ENCODE measurements at places on chromosomes 2 and 18.

DNA sequence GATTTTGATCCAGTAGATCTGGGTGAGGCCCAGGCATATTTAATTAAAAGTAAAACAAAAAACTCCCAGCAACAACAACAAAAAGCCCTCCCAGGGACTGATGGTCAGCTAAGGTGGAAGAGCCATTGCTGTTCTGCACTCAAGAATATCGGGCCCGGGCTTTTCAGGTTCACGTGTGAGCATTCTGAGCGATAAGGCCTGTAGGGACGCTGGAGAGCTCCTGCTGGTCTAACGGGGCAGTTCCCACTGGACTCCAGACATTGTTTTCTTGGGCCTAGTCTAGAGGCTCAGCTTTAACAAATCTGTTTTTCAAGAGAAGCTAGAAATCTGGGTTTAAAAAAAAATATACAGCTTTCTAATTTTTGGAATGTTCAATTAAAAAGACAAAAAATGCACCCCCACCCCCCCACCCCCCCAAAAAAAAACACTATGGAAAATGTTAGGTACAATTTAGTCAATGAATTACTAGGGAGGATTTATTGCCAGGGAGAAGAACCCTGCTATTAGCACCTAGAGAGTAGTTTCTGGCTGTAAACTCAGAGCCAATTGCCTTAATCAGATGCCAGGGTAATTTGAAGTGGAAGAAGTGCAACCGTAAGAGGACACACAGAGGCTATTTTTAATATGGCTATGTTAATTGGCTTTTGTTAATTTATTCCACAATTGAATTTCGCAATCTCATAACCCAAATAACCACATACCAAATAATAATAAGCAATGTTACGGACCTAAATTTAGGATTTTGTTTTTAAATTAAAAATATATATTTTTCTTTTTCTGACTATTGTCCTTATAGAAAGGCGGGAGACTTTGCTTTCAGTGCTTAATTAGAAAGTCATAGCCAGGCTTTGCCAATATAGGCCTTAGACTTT lies 78.9 kb downstream of the MAP4K4 start:
- DNase-seq, result peak; percentile 28

DNA sequence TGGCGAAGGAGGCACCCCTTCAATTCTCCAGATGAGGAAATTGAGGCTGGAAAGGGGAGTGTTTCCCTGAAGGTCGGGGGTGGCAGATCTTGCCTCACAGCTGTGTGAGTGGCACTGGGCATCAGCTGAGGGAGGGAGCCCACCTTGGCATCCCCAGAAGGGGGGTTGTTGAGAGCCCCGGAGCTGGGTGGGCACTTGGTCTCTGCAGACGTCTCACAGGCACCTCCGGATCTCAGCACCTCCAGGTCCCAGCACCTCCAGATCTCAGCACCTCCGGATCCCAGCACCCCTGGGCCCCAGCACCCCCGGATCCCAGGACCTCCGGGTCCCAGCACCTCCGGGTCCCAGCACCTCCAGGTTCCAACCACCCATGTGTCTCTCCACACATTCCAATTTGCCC lies 137.9 kb downstream of the NFATC1 start:
- DNase-seq, result no peak

DNA sequence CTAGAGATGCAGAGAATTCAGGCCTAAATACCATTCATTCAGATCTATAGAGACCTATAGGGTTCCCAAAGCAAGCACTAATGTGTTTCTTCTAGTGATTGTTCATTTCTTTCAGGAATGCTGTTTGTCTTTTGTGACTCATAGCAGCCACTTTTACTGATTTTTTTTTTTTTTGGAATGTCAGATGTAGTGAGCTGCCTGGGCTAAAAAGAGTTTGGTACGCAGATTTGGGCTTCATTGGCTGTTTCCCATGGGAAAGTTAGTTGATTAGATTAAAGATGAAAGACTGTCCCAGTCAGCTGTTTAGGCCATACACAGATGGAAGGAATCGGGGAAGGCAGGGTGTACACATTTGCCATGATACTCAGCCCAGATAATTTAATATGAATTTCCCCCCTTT lies 87.6 kb downstream of the CDC42EP3 start:
- no peak for DNase-seq

DNA sequence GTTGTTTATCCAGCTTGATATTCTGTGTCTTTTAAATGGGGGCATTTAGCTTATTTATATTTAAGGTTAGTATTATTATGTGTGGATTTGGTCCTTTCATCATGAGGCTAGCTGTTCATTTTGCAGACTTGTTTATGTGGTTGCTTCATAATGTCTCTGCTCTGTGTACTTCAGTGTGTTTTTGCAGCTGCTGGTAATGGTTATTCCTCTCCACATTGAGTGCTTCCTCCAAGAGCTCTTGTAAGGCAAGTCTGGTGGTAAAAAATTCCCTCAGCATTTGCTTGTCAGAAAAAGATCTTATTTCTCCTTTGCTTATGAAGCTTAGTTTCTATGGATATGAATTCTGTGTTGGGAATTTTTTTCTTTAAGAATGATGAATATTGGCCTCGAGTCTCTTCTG lies 47.8 kb upstream of the NT5C1B start:
- DNase-seq, result no peak

- no peak for DNase-seq
Observed at GRCh38 chr2:150459281-150459680, 28.2 kb downstream of the RND3 start.

DNA sequence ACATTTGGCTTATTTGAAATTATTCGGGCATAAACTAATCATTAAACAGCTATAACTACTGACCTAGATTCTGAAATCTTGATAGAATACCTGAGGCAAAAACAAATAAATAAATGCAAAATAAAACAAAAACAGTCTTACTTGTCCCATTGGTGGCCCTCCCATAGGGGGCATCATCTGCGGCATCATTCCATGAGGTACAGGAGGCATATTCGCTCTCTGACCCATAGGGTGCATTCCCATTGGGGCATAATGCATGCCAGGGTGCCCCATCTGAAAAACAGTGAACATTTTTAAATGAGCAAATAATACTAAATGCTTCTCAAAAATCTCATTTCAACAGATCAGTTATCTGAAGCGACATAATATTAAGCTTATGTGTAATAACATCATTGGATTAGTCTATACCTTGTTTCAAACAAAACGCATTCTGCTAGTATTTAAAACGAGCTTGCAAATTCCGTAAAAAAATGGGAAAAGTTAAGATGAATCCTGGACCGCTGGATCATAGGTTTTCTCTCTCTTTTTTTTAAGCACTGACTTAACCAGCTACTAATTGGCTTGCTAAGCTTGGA lies 1.3 kb downstream of the PRPF40A start:
- peak; percentile 59 for DNase-seq

- DNase-seq, result peak; percentile 53
Observed at GRCh38 chr2:36650031-36650829, 46.3 kb upstream of the VIT start.

DNA sequence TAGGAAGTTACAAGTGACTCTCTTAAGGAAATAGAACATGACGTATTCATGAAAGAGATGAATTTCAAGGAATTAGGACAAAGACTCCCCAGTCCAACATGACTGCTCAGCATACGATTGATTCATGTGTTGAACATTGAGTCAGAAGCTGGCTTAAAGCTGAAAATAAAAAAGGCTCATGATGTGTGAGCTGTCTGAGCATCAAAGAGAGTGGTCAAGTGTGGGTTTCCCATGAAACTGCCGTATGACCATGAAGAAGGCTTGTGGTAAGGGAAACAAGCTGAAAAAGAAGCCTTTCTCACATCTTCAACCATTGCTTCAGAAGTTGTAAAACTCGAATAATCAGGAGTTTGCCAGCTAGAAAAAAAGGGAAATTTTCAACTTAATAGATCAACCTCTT lies 201.9 kb upstream of the APCDD1 start:
- no peak for DNase-seq

DNA sequence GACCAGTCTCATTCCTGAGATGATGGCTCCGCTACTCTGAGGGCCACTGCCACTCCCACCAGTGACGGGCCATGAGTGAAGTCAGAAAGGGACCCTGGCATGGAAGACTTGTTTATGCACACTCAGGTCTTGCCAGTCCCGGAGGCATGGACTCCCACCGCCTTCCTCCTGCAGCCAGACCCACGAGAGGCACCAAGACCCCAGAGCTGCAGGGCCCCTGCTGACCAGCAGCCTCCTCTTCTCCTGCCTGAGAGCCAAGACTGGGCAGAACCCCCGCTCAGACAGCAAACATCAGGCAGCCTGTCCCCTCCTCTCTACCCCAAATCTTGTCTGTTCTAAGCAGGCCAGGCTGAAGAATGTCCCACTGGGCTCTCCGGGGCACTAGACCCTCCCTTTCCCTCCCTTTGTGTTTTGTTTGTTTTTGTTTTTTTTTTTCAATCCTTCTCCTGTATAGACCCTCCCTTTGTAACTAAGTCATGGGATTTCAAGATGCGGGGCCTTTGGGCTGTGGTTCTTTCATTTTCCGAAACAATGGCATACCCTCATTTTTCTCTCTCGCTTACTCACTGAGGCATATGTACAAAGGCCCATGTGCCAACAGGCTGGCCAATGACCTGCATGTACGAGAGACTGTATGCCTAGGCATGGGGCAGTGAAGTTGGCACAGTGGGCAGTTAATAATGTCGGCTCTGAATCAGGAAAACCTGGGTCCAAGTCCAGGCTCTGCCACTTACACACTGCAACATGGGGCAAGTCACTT lies 24.3 kb upstream of the MAPRE3 start:
- DNase-seq, result no peak

- no peak for DNase-seq
Observed at GRCh38 chr18:56517196-56517595, 121.2 kb downstream of the TXNL1 start.

GRCh38 chr18:11548396-11548795 lies 61.0 kb upstream of the SLC35G4 start:
- DNase-seq, result no peak

- no peak for DNase-seq
Observed at GRCh38 chr2:143433251-143433650, 304.0 kb downstream of the ARHGAP15 start.

GRCh38 chr2:117953231-117953630 lies 60.6 kb downstream of the CCDC93 start:
- DNase-seq, result no peak

- no peak for DNase-seq
Observed at GRCh38 chr2:83972128-83972527, 487.0 kb downstream of the SUCLG1 start.

DNA sequence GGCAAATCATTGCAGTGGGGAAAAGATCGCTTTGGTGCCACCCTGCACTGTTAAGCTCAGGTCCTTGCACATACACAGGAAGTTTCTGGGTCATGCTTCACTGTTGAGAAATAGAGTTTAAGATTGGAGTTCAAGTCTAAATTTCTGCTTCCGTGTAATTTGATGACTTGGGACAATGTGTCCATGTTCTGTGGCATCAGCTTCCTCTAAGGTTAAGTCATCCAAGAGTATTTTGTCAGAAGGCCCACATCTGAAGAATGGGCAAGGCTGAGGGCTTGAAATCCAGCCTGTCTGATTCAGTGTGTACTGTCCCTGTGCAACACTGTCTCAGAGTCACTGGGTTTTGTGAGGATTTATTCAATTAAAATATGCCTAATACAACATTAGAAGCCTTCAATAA lies 880.7 kb downstream of the SUCLG1 start:
- DNase-seq, result no peak

GRCh38 chr18:2302628-2303516 lies 268.4 kb downstream of the METTL4 start:
- DNase-seq, result no peak

- no peak for DNase-seq
Observed at GRCh38 chr18:32831781-32832180, 59.0 kb upstream of the KLHL14 start.

- DNase-seq, result no peak
Observed at GRCh38 chr2:235467588-235467987, 26.3 kb upstream of the AGAP1 start.

DNA sequence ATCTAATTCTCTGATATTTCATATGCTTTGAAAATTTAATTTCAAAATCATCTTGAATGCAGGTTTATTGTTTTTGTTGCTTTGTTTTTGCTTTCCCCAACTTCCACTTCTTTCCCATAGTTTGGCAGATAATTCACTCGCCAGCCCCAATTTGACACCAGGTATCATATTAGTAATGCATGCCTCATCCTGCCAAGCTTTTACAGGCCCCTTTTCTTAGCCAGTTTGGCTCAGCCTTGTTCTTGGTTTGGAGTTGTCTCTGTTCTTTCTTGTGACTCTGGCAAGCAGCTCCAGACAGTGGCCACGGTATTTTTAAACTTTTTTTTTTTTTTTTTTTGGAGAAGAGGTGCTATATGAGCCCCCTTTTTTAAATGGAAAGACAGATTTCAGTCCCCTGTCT lies 65.3 kb downstream of the PMS1 start:
- no peak for DNase-seq

DNA sequence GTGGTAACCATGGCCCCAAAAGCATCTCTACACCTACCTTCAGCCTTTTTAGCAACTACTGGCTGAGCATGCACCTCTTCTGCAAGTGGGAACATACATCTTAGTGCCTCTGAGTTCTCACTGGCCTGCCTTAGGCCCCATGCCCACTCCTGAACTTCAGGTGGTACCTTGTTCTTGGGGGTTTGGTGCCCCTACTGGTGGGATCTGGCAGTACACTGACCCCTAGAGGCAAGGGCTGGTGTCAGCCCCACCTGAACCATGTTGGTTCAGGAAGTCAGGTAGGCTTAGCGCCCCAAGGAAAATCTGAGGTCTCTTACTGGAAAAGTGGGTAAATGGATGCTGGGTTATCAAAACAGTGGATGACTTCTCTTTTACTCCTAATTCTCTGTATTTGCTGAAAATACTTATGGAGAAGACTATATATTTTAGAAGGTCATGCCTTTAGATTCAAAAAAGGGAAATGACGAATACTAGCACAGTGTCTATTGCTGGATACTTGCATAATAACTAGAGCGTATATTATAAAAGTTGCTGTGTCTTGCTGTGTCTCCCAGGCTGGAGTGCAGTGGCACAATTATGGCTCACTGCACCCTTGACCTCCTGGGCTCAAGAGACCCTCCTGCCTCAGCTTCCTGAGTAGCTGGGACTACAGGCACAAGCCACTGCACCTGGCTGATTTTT lies 84.6 kb downstream of the RAB31 start:
- DNase-seq, result peak; percentile 66

DNA sequence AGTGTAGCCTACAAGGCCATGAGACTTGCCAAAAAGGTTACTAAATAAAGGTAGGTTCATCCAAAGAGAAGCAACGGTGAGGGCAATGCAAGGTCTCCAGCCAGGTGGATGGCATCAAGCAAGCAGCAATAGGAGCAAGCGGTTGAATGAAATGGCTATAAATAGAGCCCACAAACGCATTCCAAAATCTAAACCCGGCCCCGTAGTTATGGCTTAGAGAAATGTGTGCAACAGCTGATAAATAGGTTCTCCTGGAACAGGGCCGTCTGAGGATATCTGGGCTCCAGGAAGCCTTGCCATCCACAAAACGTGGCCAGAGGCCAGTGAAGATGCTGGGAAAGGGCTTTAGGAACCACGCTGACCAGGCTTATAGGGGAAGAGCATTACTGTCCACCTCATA lies 146.1 kb upstream of the PID1 start:
- no peak for DNase-seq

- DNase-seq, result no peak
Observed at GRCh38 chr2:186059096-186059495, 320.5 kb downstream of the FSIP2 start.

- peak; percentile 44 for DNase-seq
Observed at GRCh38 chr2:86396291-86396785, 44.8 kb upstream of the KDM3A start.

- DNase-seq, result no peak
Observed at GRCh38 chr2:216689397-216689796, 6.0 kb downstream of the IGFBP5 start.

- no peak for DNase-seq
Observed at GRCh38 chr18:35019933-35020332, 21.3 kb upstream of the MAPRE2 start.
